ENCODE measurements at places on chromosomes 3 and 15.

DNA sequence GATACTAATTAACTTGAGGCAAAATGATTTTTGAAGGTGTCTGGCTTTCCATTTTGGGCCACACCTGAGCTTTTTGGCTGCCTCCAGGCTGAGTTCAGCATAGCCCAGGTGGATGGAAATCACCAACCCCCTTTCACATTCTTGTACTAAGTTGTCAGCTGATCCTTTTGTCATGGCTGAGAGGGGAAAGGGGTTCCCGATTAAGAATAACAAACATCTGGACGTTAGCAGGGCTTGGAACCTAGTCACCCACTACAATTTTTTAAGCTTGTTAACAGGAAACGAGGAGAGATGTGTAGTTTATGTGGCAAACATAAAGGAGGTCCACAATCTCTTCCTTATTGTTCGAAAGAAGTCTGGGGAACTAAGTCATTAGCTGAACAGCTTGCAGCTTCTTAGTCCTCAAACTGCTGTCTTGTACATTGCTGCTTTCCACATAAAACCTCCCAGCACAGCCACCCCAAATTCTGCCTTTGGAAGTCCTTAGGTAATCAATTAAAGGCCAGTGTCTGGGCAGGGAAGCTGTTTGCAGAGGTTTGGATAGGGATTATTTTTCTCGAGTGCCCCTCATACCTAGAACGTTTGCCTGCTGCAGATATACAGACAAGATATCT, 5.0 kb downstream of the NR2F2 start:
- DNase-seq, result no peak

- no peak for DNase-seq
These were observed 3.7 kb upstream of the TF start for GRCh38 chr3:133742351-133743091.

DNA sequence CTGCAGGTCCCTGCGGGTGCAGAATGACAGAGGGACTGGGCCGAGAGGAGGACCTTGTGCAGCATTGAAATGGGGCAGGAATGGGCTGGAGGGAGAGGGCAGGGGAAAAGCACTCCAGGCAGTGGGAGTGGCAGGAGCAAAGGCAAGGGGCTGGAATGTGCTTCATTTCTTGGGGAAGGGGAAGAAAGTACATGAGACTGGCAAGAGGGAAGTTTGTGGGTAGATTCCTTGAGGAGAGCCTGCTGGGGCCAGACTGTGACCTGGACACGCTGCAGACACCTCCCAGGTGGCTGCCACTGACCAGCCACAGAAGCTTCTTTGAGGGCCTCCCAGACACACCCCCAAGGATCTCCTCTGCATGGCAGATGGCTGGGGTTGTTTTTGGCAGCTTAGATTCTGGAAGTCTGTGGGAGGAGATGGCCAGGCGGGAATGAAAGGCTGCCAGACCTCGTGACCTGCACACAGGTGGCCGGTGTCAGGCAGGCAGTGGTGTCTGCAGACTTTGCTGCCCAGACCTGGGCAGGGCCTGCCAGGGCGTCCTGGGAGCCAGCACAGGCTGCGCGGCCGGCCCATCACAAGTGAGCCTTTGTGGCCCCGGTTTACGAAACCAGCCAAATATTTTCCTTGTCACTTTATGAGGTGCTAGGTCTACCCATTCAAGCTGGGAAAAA, 53.1 kb downstream of the SPSB4 start:
- no peak for DNase-seq

- DNase-seq, result no peak
These were observed 425.0 kb upstream of the ADAMTS9 start for GRCh38 chr3:65112751-65113300.

GRCh38 chr3:190097025-190097424, 23.7 kb downstream of the P3H2 start:
- no peak for DNase-seq

- DNase-seq, result no peak
These were observed 209.4 kb downstream of the DIPK2A start for GRCh38 chr3:144181062-144181461.

DNA sequence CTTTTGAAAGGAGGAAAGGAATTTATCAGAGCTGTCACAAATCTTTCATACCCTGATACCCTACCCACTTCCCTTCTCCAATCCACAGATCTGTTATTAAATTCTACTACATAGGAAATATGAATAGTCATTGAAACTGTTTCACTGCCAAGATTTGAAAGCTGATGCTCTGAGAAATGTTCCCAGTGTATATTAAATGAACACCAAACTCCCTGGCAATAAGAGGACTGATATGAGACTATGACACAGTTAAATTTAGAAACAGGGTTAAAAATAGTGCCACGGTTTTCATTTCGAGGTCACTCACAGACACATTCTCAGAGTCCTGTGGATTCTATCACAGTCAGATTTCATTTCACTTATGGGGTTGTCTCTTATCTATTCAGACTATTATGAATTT, 27.2 kb upstream of the GBE1 start:
- DNase-seq, result no peak

DNA sequence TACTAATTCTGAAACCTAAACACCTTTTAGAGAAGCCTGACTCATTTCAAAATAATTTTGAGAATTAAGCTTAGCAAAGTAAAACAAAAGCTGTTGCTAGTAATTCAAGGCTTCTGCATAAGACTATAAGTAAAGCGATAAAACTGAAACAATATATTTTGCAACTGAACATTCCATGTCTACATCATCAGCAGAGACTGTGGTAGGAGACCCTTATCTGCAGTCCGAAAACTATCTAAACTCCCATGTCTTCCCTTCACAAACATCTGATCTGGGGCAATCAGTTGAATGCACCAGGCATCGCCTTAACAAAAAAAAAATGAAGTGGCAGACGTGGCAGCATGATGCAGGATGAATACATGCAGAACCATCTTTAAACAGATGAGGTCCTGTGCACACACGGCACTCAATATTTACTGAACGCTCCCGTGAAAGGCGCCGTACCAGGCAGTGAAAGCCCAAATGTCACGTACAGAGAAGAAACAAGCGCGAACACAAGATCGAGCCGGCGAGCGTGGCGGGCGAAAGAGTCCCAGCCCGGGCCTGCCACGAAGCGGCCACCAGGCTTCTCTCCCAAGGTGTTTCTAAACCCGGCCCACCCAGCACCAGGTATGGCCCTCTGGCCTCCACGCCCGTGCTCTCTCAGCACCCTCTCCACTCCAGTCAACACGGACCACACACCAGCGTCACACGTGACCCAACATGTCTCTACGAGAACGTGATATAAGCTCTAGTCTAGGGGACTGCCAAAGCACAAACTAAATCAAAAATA, 63.0 kb downstream of the CHSY1 start:
- DNase-seq, result no peak

DNA sequence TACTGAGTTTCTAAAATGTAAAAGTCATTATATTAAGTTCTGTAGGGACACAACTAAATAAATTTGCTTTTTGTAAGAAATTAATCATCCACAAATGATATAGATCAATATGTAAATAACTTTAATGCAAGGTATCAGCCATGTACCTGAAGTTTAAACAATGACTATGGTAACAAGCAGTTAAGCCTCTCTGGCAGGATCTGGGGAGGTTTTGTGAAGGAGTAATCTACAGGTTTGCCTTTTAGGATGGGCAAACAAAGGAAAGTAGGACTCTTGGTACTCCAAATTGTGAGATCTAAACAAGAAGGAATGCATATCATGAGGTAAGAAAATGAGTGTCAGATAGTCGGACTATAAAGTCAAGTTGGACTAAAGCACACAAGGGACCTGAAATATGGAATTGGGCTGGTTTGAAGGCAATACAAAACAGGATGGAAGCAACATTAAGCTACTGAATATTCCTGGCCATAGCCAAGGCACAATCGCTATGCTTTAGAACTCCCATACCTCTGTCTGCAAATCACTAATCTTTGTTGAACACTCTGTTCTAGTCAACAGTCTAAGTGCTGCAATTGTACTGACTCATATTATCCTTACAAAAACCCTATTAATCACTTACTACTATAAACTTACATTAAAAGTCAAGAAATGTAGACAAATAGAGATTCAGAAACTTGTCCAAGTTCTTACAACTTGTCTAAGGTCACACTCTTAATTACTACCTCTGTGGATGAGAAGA, 412.8 kb downstream of the DIPK2A start:
- no peak for DNase-seq

DNA sequence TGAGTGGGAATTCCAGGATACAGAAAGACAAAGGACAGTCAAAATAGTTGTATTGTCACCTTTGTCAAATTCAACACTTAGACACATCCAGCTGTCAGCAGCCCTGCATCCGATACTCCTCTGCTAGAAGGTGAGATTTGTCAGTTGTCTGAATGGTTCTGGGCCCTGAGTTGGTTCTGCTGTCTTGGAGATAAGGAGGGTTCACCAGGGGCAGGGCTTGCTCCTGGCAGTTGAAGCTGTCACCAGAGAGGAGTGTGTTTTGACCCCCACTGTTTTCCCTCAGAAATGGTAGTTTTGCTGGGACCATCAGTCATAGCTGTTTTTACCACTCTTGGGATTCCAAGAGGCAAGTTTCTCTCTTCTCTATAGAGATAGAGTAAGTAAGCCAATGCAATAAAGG, 3.2 kb upstream of the KY start:
- DNase-seq, result no peak

DNA sequence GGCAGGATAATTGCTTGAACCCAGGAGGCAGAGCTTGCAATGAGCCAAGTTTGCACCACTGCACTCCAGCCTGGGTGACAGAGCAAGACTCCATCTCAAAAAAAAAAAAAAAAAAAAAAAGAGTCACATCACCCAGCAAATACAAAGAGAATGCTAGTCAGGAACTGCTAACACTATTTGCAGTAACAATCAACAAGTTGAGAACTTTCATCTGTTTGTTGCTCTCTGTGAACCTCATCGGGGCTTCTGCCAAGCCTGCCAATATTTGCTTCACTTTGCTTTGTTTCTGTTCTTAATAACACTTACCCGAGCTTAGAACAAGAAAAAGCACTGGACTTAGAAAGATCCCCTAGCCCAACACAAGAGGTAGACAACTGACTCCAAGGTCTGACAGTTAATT, 76.9 kb downstream of the PLCH1 start:
- DNase-seq, result no peak

DNA sequence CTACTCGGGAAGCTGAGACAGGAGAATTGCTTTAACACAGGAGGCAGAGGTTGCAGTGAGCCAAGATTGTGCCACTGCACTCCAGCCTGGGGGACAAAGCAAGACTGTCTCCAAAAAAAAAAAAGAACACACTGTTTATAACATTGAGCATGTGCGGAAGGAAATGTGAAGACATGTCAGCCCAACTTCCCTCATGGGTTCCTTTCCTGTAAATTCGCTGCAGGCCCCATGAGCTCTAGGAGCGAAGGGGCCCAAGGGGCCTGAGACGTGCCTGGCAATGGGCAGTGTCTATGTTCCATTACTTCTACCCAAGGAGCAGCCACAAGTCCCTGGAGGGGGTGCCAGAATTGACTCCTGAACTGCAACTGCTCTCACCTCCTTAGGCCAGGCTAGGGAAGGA, 3.2 kb downstream of the PFKFB4 start:
- DNase-seq, result peak; percentile 36

- DNase-seq, result peak; percentile 64
These were observed 335.6 kb downstream of the TUSC7 start for GRCh38 chr3:117045143-117045542.

- DNase-seq, result no peak
These were observed 63.4 kb upstream of the FAM174B start for GRCh38 chr15:92719021-92719420.

GRCh38 chr3:184099806-184100686, 3.2 kb downstream of the HTR3E start:
- DNase-seq, result no peak

- DNase-seq, result no peak
These were observed 36.6 kb downstream of the OXSM start for GRCh38 chr3:25826510-25826909.

DNA sequence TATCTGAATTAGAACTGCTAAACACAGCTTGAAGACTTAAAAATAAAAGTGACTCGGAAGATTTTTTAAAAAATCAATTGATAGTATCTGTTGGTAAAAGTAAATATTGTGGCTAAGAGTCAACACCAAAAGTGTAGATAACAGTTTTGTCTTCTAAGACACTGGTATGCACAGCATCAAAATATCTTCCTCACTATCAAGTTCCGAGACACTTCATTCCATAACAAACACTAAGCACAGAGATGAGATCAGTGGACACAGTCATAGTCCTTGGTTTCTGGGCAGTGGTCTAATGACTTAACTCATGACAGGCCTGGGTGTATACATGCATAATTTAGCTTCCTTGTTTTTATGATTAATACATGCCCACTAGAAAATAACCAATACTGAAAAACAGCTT, 63.2 kb downstream of the PXYLP1 start:
- DNase-seq, result peak; percentile 78

- peak; percentile 54 for DNase-seq
These were observed 31.4 kb downstream of the FLNB start for GRCh38 chr3:58039601-58040000.

DNA sequence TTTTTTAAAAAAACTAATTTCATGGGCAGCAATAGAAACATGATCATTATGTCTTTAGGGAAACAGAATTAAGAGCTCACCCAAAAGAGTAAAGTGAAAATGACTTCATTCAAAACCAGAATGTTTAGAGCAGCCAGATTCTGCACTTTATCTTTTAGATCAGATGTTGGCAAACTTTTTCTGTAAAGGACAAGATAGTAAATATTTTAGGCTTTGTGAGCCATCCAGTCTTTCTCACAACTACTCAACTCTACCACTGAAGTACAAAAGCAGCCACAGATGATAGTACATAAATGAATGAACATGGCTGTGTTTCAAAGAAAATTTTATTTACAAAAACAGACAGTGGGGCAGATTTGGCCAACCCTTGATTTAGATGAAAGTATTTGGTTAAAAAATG, 84.5 kb downstream of the SETD2 start:
- DNase-seq, result no peak

All from suppressor macrophage (primary cell).